Epithelial cell of esophagus (primary cell): ENCODE measurements at places on chromosomes 1 and 21.

DNA sequence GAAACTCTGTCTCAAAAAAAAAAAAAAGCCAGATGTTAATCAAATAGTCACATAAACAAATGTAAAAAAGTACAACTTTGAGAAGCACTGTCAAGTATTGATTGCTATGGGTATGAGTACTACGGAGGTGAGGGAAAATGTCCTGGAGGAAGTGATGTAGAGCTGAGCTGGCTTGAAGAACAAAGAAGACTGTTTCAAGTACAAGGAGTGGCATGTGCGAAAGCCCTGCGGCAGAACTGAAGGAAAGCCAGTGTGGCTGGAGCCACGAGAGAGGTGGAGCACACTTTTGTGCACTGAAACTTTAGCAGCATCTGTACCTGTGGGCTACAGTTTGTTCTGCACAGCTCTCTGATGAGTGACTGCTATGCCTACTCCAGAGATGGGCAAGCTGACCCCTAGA lies 5.4 kb upstream of the RPS6KA1 start:
- peak; percentile 95 for DNase-seq

- DNase-seq = peak; percentile 78
These were observed 70.0 kb downstream of the LUZP1 start for GRCh38 chr1:23098463-23099170.

DNA sequence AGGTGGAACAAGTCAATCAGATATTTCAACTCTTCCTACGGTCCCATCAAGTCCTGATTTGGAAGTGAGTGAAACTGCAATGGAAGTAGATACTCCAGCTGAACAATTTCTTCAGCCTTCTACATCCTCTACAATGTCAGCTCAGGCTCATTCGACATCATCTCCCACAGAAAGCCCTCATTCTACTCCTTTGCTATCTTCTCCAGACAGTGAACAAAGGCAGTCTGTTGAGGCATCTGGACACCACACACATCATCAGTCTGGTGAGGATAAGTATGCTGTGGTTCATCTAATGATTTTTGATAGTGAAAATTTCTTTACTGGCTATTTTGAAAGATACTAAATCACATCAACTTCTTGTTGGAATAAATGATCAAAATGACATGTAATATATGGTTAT lies 67.7 kb upstream of the MPC2 start:
- DNase-seq = no peak

GRCh38 chr1:32361674-32362473 lies 411 bp downstream of the FAM229A start:
- DNase-seq = peak; percentile 37

DNA sequence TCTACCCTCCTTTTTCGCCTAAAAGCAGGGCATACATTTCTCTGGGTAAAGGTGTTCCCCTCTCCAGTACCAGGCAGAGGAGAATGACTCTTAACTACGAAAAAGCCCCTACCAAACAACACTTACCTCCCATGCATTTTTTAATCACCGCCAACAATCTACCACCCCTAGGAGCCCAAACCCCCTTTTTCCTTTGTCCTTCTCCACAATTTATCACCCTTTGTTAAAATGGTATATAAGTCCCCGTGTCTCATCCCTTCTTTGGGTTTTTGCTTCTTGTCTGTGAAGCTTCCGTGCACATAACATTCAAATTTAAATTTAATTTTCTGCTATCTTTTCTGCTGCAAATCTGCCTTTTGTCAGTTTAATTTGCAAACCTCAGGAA lies 27.6 kb upstream of the COL18A1 start:
- DNase-seq = no peak

DNA sequence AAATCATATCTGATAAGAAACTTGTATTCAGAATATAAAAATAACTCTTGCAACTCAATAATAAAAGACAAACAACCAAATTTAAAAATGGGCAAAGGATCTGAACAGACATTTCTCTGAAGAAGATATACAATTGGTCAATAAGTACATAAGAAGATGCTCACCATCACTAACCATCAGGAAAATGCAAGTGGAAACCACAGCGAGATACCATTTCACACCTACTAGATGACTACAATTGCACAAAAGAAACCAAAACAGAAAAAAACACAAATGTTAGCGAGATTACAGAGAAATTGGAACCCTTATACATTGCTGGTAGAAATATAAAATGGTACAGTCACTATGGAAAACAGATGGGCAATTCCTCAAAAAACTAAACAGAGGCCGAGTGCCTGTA lies 11.5 kb upstream of the ZNF683 start:
- DNase-seq = no peak
